ENCODE measurements at places on chromosomes 4 and X.
A peak's percentile ranks its signal among the peaks of the same experiment; 100 is the strongest.

DNA sequence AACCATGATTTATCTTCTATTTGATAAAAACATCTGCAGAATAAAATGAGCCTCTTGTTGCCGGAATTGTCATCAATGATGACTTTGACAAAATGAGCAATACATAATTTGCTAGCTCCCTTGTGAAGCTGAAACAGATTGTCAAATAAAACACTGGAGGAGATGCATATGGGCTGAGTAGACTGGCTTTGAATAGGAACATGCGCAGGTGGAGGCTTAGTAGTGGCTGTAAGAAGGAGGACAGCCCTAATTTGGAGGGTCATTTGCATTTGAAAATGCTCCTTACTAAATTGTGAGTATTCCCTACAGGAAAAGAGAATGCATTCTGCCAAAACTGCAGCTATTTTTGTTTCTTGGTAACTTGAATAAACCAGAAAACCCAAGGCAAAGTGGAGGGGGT, 329.1 kb downstream of the PPARGC1A start:
- no peak for DNase-seq

DNA sequence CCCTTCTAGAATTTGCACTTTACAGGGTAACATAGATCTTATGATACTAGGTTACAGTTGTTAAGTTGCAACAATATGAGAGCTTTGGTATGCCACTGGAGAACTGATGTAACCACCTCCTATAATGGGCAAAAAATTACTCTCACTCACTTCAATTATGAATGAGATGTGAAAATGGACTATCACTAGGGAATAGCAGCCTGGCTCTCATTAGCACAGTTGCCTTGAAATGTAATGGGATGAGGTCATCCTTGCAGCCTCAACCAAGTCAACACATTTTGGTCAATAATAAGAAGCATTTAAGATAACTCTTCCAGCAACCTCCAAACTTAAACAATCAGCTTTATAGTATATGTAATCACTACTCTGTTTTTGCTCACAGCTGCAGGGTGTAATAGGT, 69.4 kb downstream of the TBC1D9 start:
- DNase-seq: no peak

GRCh38 chrX:132022198-132022966, 720 bp upstream of the STK26 start:
- DNase-seq: peak; percentile 41

GRCh38 chrX:48741834-48742233, 19.7 kb upstream of the GLOD5 start:
- no peak for DNase-seq

GRCh38 chrX:103151799-103152198, 58.9 kb upstream of the NXF3 start:
- DNase-seq: no peak

DNA sequence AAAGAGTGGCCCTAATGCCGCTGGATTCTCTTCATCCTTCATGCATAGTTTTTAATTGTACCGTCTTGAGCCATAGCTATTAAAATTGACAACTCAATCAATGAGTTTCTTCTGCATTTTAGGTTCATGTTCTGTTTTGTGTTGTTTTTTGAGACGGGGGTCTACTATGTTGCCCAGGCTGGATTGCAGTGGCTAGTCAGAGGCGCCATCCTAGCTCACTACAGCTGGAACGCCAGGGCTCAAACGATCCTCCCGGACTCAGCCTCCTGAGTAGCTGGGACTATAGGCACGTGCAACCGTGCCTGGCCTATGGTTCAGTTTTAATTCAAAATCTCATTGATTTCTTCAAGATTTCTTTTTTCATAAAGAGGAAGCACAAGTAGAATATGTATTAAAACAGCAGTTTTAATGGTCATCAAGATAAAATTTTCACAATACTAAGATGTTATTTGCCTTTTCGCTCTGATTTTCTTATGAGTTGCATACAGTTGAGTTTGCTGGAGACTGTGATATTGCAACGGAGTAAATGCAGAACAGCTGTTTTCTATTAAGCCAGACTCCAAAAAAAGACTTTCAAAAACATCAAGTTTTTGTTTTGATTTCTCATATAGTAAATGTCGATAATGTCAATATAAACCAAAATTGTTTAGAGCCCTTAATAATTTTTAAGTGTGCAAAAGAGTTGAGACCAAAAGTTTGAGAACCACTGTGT, 1.1 kb upstream of the STX18 start:
- no peak for DNase-seq

DNA sequence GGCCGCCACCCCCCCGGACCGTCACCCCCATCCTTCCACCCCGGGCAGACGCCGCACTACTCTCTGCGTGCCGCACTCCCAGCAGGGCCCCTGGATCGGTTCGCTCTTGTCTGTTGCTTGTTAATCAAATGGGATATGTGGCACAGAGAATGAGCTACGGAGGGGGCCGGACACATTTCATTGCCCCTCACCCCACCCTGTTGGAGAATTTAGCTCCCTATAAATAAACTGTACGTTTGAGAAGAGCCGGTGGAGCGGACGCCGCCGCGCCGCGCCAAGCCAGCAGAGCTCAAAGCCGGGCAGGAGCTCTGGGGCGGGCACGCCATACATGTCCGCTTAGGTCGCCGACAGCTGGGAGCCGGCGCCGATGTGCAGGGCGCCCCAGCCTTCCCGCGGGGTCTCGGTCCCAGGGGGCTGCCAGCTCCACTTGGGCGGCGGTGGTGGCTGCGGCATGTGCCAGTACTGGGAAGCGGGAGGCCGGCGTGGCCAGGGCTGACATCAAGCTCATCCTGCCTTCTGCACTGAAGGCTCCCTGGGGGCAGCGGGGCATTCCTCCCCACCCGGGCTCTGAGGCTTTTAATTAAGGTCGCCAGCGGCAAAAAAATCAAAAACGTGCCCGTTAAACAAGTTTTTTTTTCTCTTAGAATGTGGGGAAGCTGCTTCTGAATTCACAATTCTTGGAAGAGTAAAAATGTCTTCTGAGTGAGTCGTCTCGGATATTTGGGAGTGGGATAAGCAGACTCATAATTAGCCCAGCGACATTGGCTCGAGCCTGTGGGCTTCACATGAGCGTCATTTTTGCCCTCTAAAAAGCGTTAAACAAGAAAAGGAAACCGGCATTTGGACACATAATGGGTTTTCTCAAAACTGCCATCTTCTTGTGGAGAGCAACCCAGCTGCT, 1.1 kb upstream of the PCDH19 start:
- DNase-seq: no peak

DNA sequence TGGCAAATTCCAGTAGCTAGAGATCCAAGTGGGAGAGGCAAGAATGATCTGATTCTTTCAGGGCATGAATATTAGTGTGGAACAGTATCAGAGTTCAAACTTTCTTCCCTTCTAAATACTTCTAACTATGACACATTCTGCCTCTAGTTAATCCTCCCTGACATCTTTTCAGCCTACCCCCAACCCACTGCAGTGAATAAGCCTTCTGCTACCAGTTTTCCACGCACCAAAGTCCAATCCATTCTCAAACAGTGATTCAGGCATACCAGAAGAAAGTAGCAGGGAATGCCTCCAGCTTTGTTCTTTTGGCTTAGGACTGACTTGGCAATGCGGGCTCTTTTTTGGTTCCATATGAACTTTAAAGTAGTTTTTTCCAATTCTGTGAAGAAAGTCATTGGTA, 155.4 kb upstream of the FTHL17 start:
- DNase-seq: no peak

GRCh38 chrX:153727123-153727931, 2.7 kb downstream of the ABCD1 start:
- DNase-seq: no peak

GRCh38 chr4:102606846-102607450, 105.8 kb downstream of the NFKB1 start:
- no peak for DNase-seq

- no peak for DNase-seq
These were observed 47.6 kb upstream of the UXT start for GRCh38 chrX:47706575-47706974.

- no peak for DNase-seq
These were observed 10.8 kb downstream of the DGKQ start for GRCh38 chr4:962231-963208.

- DNase-seq: no peak
These were observed 198.7 kb downstream of the ENOX2 start for GRCh38 chrX:130704053-130705038.

GRCh38 chr4:81790477-81790876, 318.8 kb upstream of the RASGEF1B start:
- DNase-seq: no peak

DNA sequence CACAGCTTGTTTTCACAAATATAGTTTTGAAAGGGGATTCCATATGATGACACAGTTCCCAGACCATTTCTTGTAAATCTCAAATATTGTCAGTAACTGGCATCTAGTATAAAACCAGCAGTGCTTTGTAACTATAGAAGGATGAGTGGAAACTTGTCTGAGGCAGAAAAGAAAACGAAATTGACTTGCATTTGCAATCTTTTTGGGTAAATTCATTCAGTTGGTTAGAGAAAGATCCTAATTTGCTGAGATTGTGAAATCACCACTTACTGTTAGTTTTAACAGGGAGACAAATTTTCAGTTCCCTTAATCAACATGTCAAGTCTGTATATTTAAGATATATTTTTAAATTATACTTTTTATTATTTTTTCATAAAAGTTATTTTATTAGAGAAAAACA, 71.5 kb upstream of the VEGFC start:
- no peak for DNase-seq

- no peak for DNase-seq
These were observed 7.3 kb upstream of the CCNI start for GRCh38 chr4:77082886-77083608.

GRCh38 chrX:109654516-109655109, 29.6 kb upstream of the KCNE5 start:
- DNase-seq: no peak

- DNase-seq: no peak
These were observed 5.2 kb downstream of the NLRP2B start for GRCh38 chrX:57674861-57675260.

DNA sequence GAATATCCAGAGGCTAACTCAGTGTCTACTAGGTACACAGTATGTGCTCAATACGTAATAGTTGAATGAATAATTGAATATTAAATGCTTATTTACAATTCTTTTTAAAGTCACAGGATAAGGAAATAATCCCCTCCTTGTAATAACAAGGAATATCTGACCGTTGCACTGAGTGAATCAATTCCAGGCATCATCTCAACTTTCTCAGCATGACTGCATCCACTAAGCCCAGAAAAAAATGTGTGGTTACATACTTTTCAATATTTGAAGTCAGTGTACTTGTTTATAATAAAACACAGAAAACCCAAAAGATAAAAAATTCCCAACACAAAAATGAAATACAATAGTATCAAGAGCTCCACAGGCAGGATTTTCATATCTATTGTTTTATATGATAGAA, 105.4 kb downstream of the TMEM144 start:
- no peak for DNase-seq

GRCh38 chr4:148330724-148331123, 111.5 kb downstream of the NR3C2 start:
- no peak for DNase-seq

- peak; percentile 86 for DNase-seq
These were observed 9.2 kb upstream of the FAM53A start for GRCh38 chr4:1693131-1693896.

Data from CD4-positive, alpha-beta T cell treated with Interleukin-10 for 1 hour (primary cell).